ENCODE measurements at places on chromosomes 13 and 19.

- H3K27me3 ChIP-seq = no peaks in the 10 kb centered on the region
- DNase-seq = no peak
- H3K4me3 ChIP-seq = no peak overlapping the region
- no peak overlapping the region for H3K27ac ChIP-seq
- H3K36me3 ChIP-seq = no peaks in the 10 kb centered on the region
Measured at GRCh38 chr13:84959818-84960217, 839.4 kb downstream of the SLITRK6 start.

DNA sequence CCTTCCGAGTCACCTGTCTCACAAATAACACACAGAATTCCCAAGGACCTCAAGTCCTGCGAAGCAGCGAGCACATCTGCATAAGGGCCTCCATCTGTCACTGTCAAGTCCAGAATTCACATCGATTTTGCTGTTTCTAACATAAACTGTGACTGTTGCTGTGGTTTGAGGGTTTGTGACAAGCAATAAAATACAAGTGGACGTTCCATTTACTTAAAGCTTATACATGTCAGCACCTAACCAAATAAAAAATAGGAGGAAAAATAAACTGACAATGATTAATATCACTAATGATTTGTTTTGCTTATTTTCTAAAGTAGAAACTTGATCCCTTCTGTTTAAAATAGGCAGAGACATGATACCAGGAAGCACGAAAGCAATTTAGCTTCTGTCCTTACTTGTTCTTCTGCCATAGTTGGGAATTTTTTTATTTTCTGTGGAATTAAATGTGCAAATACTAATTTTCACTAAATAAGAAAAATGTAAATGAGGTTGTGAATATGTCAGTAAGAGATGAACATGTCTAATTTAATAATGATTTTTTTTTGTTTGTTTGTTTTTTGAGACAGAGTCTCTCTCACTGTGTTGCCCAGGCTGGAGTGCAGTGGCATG is 279.1 kb downstream of the FGF9 start:
- no peak overlapping the region for H3K27ac ChIP-seq
- H3K36me3 ChIP-seq = peaks cover 4% of the 10 kb centered on the region
- H3K4me3 ChIP-seq = no peak overlapping the region
- H3K27me3 ChIP-seq = no peaks in the 10 kb centered on the region

- 0 out of 2 replicates have a peak, but pooled peaks cover 8% of the 10 kb centered on the region for H3K4me1 ChIP-seq
- no peak overlapping the region for H3K4me3 ChIP-seq
- H3K27ac ChIP-seq = no peak overlapping the region
- no peak for DNase-seq
- H3K36me3 ChIP-seq = no peaks in the 10 kb centered on the region
Measured at GRCh38 chr13:58598241-58598640, 966.7 kb downstream of the PCDH17 start.

GRCh38 chr13:22178878-22179277 is 508.0 kb downstream of the FGF9 start:
- H3K4me3 ChIP-seq = no peak overlapping the region
- H3K36me3 ChIP-seq = no peaks in the 10 kb centered on the region
- H3K27me3 ChIP-seq = no peaks in the 10 kb centered on the region
- no peak for DNase-seq

GRCh38 chr13:71661921-71662320 is 205.1 kb downstream of the DACH1 start:
- no peak overlapping the region for H3K4me3 ChIP-seq
- no peaks in the 10 kb centered on the region for H3K27me3 ChIP-seq
- no peak overlapping the region for H3K27ac ChIP-seq
- H3K4me1 ChIP-seq = peaks cover 7% of the 10 kb centered on the region
- H3K36me3 ChIP-seq = no peaks in the 10 kb centered on the region

- H3K4me1 ChIP-seq = peaks cover 28% of the 10 kb centered on the region
- DNase-seq = peak; percentile 85
- H3K36me3 ChIP-seq = no peaks in the 10 kb centered on the region
- H3K4me3 ChIP-seq = peak overlapping the region; percentile 69
- peaks cover 7% of the 10 kb centered on the region for H3K27me3 ChIP-seq
- no peak overlapping the region for H3K27ac ChIP-seq
Measured at GRCh38 chr19:48329167-48329891, 4.0 kb downstream of the EMP3 start.

- H3K4me3 ChIP-seq = no peak overlapping the region
- no peak for DNase-seq
- no peak overlapping the region for H3K27ac ChIP-seq
- H3K4me1 ChIP-seq = no peaks in the 10 kb centered on the region
- H3K36me3 ChIP-seq = no peaks in the 10 kb centered on the region
Measured at GRCh38 chr13:20609145-20609544, 42.2 kb downstream of the IFT88 start.

DNA sequence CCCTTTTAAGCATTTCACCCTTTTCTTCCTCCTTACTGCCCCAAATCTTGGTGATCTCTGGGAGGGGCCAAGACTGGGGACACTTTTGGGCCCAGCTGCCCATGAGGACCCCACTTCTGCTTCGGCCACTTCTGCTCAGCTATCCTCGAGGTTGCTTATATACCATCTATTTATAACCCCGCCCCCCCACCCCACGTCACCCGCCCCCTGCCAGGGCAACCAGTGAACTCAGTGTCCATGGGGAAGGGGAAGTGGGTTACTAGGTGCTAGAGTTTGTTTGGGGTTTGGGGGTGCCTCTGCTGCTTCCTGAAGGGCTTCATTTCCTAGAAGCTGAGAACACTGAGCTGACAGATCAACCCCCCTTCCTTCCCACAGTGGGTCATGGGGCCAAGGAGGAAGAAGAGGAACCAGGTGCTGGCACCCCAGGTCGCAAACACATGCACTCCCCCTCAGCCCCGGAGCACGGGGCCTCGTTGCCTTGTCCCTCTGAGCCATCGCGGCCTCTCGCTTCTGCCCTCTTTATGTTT is 6.1 kb upstream of the ADGRE5 start:
- no peak overlapping the region for H3K27ac ChIP-seq
- no peak for DNase-seq
- H3K36me3 ChIP-seq = no peaks in the 10 kb centered on the region

DNA sequence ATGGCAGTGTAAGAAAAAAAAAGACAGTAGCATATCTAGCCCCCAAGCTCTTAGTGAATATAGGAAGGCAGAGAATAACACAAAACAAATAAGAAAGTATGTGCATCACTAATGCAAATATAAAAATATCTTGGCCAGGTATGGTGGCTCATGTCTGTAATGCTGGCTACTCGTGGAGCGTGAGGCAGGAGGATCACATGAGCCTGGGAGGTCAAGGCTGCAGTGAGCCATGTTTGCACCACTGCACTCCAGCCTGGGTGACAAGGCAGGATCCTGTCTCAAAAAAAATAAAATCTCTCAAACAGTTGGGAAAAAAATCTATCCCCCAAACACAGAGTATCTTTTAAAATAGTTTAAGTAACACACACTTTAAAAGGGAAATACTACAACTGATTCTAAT is 17.4 kb downstream of the SPART start:
- no peaks in the 10 kb centered on the region for H3K27me3 ChIP-seq
- peaks cover 42% of the 10 kb centered on the region for H3K4me1 ChIP-seq
- H3K4me3 ChIP-seq = no peak overlapping the region
- H3K27ac ChIP-seq = no peak overlapping the region

GRCh38 chr19:37362733-37363132 is 8.2 kb upstream of the ZNF527 start:
- no peaks in the 10 kb centered on the region for H3K4me1 ChIP-seq
- no peak overlapping the region for H3K27ac ChIP-seq
- H3K4me3 ChIP-seq = no peak overlapping the region
- H3K36me3 ChIP-seq = peaks cover 30% of the 10 kb centered on the region
